ENCODE measurements at places on chromosomes 3 and 15. TPM values are rescaled to one million over a fixed set of nuclear protein-coding genes. Genes with fewer than 3 reads are reported as not detected.

GCSAM gene
- 0.04 TPM for total RNA-seq

CHL1 gene
- total RNA-seq: not detected

PLXNA1 gene
- 59.9 TPM for total RNA-seq

GRCh38 chr3:44337248-44337785 lies 1.2 kb upstream of the TCAIM start:
- peak overlapping the region; percentile 93 for H3K27ac ChIP-seq
- DNase-seq: peak; percentile 19
- H3K4me1 ChIP-seq: peaks cover 12% of the 10 kb centered on the region
- peak overlapping the region; percentile 65 for H3K4me3 ChIP-seq

GRCh38 chr3:143956838-143957237 lies 14.8 kb upstream of the DIPK2A start:
- no peak for DNase-seq
- H3K27me3 ChIP-seq: no peaks in the 10 kb centered on the region
- H3K27ac ChIP-seq: no peak overlapping the region
- H3K36me3 ChIP-seq: no peaks in the 10 kb centered on the region
- H3K4me1 ChIP-seq: no peaks in the 10 kb centered on the region

- no peak overlapping the region for H3K4me3 ChIP-seq
- H3K4me1 ChIP-seq: no peaks in the 10 kb centered on the region
- H3K36me3 ChIP-seq: no peaks in the 10 kb centered on the region
- no peak overlapping the region for H3K27ac ChIP-seq
These were observed 79.7 kb upstream of the PRR20G start for GRCh38 chr3:127367593-127367992.

GRCh38 chr3:53956586-53956985 lies 64.9 kb upstream of the SELENOK start:
- no peak overlapping the region for H3K27ac ChIP-seq
- H3K36me3 ChIP-seq: no peaks in the 10 kb centered on the region
- DNase-seq: no peak
- H3K27me3 ChIP-seq: no peaks in the 10 kb centered on the region
- H3K4me3 ChIP-seq: no peak overlapping the region

GRCh38 chr3:188296761-188297612 lies 143.0 kb downstream of the LPP start:
- no peaks in the 10 kb centered on the region for H3K27me3 ChIP-seq
- DNase-seq: no peak
- no peaks in the 10 kb centered on the region for H3K36me3 ChIP-seq
- no peak overlapping the region for H3K27ac ChIP-seq
- no peak overlapping the region for H3K4me3 ChIP-seq

Measured in K562 (cell line).